Stimulated activated CD8-positive, alpha-beta memory T cell treated with anti-CD3 and anti-CD28 coated beads, Interleukin-4, amount 100 ng/mL, for 1 hour (primary cell): ENCODE measurements at places on chromosomes 4 and X.

GRCh38 chr4:109787807-109788206 is 14.0 kb downstream of the CFI start:
- DNase-seq = no peak

DNA sequence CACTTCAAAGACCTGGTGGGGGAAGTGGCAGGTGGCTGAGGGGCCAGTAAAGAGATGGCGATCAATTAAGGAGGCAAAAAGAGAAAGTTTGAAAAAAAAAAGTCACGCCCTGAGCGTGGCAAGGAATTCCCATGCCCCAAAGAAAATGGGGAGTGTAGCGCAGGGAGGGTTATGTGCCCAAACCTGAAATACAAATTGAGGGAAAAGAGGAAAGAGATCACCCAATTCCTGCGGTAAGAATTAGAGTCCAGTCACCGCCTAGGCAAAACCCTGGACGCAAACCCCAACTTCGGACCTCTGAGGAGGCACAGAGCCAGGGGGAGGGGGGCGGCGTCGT is 595 bp downstream of the ENOX2 start:
- no peak for DNase-seq

- no peak for DNase-seq
Observed at GRCh38 chr4:962231-963208, 10.8 kb downstream of the DGKQ start.

DNA sequence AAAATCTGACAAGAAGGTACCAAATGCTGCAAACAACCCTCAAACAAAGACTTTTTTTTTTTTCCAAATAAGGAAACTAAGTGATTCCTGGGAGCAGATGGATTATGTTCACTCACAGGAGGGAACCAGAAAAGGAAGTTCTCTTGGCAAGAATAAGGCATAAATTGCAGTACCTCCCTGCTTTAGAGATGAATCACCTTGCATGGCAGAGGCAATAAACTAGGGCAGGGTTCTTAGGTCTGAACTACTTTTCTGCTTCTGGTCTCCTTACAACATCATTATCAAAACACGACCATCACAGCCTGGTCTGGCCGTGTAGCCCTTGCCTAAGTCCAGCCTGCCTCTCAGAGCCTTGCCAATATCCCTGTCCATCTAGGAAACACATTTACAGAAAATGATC is 6.3 kb downstream of the TMEM31 start:
- DNase-seq = no peak

DNA sequence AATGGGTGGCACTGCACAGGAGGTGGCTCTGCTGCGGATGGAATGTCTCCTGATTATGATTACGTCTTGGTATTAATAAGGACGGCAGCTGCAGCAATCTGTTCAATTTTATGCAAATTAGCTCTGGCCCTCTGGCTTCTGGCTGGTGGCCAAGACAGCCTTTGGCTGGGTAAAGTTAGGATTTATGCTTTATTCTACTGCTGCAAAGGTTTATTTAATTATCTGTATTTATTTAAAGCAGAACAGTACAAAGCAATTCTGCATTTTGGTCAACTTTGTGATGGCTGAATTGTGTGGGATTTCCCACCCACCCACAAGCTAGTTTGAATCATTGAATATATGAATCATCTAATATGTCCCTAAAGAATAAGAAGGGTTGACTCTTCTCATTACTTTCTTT is 745.6 kb upstream of the FAM241A start:
- no peak for DNase-seq

DNA sequence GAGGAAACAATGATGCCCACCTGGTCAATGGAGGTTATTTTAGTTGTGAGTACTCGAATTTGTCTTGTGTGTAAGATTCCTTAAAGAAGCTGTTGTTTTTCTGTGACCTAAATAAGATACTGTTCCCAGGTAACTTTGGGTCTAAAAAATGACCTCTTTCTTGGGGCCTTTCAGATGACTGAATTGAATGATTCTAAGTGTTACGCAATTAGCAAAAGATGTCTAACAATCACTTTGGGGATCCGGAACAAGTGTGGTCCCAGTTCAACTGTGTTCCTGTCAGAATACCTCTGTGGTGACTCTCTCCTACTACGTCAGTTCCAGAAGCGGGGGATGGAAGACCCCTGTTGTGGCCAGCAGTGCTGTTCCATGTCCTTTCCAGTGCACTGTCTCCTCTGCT is 99.4 kb downstream of the FRAS1 start:
- DNase-seq = no peak
